ENCODE measurements at places on chromosomes 11 and 22.

DNA sequence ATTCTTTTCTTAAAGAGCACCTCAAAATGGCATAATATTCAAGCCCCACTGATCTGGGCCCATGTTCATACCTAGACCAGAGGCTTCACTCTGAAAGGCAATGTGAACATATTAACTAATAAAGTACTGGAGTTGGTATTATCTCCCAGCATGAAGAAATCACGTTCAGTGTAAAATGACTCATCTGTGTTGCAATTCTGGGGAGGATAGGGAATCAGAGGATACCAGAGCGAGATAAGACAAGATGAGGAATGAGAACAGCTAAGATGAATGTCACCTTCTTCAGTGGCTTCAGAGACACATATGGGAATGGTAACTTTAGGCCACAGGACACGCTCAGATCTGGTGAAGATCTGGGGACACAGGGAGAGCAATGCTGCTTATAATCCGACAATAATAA is 121.1 kb downstream of the NTM start:
- no peak for DNase-seq

DNA sequence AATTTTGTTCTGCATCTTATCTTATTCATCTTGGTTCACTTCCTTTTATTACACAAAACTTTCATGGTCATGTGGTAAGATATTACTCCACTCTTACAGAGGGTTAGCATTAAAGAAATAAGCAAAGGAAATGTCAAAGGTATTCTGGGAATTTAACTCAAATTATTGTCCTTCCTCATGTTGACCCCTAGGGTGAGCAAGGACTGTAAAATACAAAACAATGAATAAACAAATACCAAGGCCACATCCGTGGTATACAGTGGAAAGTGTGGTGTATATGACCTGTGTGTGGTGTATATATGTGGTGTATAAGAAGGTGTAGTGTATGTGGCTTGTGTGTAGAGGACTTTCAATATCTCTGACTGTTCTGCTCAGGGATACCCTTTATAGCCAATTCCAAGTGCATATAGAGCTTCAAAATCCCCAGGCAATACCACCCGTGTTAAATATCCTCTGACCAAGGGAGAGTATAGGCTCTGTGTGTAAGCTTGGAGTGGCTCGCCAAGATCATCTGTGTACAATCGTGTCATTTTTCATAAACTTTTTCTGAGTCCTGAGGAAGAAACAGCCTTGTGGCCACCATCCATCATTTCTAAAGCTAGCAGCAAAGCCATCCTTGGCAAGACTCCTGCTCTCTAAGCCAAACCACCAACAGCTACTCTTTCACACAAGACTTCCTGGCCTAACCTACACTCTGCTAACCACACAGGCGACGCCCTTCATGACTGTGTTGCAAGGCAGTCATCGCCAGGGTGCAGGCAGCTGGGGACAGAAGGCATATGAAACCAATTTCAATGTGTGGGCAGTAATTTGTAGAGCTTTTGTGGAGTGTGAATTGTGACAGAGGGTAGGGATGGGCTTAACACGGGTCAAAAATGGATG is 548.0 kb downstream of the ETS1 start:
- DNase-seq: no peak

DNA sequence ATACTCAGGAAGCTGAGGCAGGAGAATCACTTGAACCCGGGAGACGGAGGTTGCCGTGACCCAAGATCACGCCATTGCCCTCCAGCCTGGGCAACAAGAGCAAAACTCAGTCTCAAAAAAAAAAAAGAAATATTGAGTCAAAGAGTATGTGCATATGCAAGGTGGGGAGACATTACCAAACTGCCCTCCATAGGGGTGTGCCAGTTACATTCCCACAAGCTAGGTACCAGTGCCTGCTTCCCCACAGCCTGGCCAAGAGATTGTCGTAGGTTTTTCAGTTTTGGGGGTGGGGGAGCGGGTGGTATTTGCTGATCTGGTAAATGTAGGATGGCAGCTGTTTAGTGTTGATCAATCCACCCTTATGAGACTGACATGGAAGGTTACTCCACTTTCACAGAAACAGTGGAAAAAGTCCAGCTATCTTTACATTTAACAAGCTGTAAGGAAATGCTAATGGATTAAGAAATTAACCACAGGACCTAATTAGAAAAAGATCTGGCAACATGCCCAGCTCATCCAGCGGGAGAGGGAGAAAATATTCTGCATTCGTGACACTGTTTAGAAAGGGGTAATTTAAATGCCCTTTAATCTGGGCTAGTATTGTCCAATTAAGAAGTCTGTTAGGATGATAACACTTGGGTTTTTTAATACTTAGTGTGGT is 89.4 kb downstream of the PACS1 start:
- DNase-seq: no peak

- no peak for DNase-seq
These were observed 69.2 kb downstream of the SCUBE1 start for GRCh38 chr22:43273902-43274484.

DNA sequence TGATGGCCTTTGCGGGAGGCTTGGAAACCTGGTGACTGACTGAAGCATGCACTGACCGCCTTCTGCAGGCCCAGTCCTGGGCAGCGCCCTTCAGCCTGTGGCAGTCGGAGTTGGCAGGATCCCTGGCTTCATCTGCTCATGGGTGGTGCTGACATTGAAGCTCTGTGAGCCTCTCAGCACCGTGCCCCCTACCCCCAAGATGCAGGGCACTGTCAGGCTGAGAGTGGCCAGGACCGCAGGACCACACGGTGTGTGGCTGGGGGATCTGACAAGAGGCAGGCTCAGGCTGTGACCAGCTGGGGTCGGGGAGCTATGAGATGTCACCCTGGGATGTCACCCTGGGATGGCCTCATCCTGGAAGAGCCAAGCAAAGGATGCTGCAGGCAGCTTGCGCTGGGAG is 32.7 kb downstream of the TBC1D22A start:
- no peak for DNase-seq

- DNase-seq: no peak
These were observed 208.1 kb upstream of the CADM1 start for GRCh38 chr11:115712296-115712695.

DNA sequence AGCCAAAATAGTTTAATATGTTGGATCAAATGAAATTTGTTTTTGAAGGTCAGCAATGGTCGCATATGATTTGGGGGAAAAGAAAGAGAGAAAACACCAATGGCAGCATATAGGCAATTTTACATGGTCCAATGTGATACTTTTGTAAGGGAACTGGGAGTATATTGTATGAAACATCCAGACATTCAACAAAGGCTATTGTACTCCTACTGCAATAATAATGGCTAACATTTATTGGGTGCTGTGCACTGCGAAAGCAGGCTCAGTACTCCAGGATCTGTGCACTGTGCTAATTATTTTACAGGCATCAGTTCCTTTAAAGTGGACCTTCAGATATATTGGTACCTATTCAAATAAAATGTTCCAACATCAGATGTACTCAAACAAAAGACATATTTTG is 5.9 kb upstream of the OR10V1 start:
- no peak for DNase-seq

All from vagina (tissue), 2 donors.